ENCODE measurements at places on chromosomes 2 and 18. TPM values are rescaled to one million over a fixed set of nuclear protein-coding genes. Genes with fewer than 3 reads are reported as not detected.

Gene SPTBN1
- 177 TPM for total RNA-seq

Gene SKA1
- 0.31 TPM for total RNA-seq

Gene GPATCH11
- total RNA-seq, result 15.3 TPM

Gene ANKRD30BL
- not detected for total RNA-seq

Gene OSR1
- not detected for total RNA-seq

Gene CDCA7
- 0.73 TPM for total RNA-seq

Gene DSG1
- total RNA-seq, result not detected

Gene SLC9A2
- total RNA-seq, result not detected

Gene AKAIN1
- total RNA-seq, result not detected

Gene PAX8
- 0.82 TPM for total RNA-seq

Gene GRHL1
- 0.47 TPM for total RNA-seq

GRCh38 chr2:54254180-54254579, 1.8 kb downstream of the TSPYL6 start:
- H3K4me1 ChIP-seq, result no peaks in the 10 kb centered on the region
- peaks cover 13% of the 10 kb centered on the region for H3K36me3 ChIP-seq
- H3K27ac ChIP-seq, result peak overlapping the region; percentile 54
- no peak for DNase-seq

GRCh38 chr2:19425419-19425818, 67.0 kb upstream of the OSR1 start:
- no peak for DNase-seq
- peaks cover 32% of the 10 kb centered on the region for H3K27me3 ChIP-seq
- no peak overlapping the region for H3K4me3 ChIP-seq
- no peaks in the 10 kb centered on the region for H3K36me3 ChIP-seq
- H3K4me1 ChIP-seq, result no peaks in the 10 kb centered on the region

GRCh38 chr2:12928775-12929401, 212.2 kb downstream of the TRIB2 start:
- H3K27me3 ChIP-seq, result peaks cover 7% of the 10 kb centered on the region
- DNase-seq, result no peak
- no peak overlapping the region for H3K4me3 ChIP-seq

- H3K27me3 ChIP-seq, result no peaks in the 10 kb centered on the region
- DNase-seq, result no peak
These were observed 300.0 kb upstream of the PIK3C3 start for GRCh38 chr18:41655074-41655473.

GRCh38 chr2:140600116-140600515, 1530.7 kb downstream of the LRP1B start:
- H3K36me3 ChIP-seq, result no peaks in the 10 kb centered on the region
- no peak overlapping the region for H3K4me3 ChIP-seq
- no peaks in the 10 kb centered on the region for H3K4me1 ChIP-seq
- DNase-seq, result no peak
- no peaks in the 10 kb centered on the region for H3K27me3 ChIP-seq

- no peak for DNase-seq
- no peaks in the 10 kb centered on the region for H3K4me1 ChIP-seq
- no peak overlapping the region for H3K27ac ChIP-seq
- H3K36me3 ChIP-seq, result no peaks in the 10 kb centered on the region
These were observed 276.2 kb upstream of the TANK start for GRCh38 chr2:160884056-160884455.

GRCh38 chr2:80126596-80127189, 177.9 kb downstream of the LRRTM1 start:
- H3K27ac ChIP-seq, result no peak overlapping the region
- H3K4me3 ChIP-seq, result no peak overlapping the region
- H3K27me3 ChIP-seq, result no peaks in the 10 kb centered on the region
- no peak for DNase-seq

GRCh38 chr2:227462462-227462951, 9.4 kb upstream of the AGFG1 start:
- no peak for DNase-seq
- no peak overlapping the region for H3K27ac ChIP-seq
- H3K4me3 ChIP-seq, result peak overlapping the region; percentile 12
- no peaks in the 10 kb centered on the region for H3K36me3 ChIP-seq
- H3K27me3 ChIP-seq, result no peaks in the 10 kb centered on the region

DNA sequence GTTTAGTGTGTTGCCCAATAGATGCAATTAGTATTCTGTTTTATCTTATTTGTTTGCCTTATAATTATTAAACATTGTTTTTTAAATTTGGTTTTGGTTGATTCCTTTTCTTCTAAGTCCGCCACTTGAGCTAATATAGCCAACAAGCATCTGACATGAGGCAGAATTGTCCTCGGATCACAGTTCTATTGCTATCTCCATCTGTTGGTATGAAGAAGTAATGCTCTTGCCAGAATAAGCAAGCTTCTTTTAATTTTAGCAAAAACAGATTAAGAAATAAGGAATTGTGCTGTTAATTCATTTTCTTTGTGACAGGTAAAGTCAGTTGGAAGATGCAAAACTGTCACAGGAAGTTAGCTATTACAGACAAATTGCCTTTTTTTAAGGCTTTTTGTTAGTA, 54.3 kb downstream of the R3HDM1 start:
- H3K36me3 ChIP-seq, result no peaks in the 10 kb centered on the region
- no peak overlapping the region for H3K4me3 ChIP-seq
- H3K4me1 ChIP-seq, result peaks cover 41% of the 10 kb centered on the region
- no peak overlapping the region for H3K27ac ChIP-seq
- no peak for DNase-seq
- no peaks in the 10 kb centered on the region for H3K27me3 ChIP-seq

GRCh38 chr2:235485362-235485761, 8.5 kb upstream of the AGAP1 start:
- H3K27me3 ChIP-seq, result peaks cover 9% of the 10 kb centered on the region
- no peak overlapping the region for H3K27ac ChIP-seq
- no peak for DNase-seq
- no peaks in the 10 kb centered on the region for H3K36me3 ChIP-seq

DNA sequence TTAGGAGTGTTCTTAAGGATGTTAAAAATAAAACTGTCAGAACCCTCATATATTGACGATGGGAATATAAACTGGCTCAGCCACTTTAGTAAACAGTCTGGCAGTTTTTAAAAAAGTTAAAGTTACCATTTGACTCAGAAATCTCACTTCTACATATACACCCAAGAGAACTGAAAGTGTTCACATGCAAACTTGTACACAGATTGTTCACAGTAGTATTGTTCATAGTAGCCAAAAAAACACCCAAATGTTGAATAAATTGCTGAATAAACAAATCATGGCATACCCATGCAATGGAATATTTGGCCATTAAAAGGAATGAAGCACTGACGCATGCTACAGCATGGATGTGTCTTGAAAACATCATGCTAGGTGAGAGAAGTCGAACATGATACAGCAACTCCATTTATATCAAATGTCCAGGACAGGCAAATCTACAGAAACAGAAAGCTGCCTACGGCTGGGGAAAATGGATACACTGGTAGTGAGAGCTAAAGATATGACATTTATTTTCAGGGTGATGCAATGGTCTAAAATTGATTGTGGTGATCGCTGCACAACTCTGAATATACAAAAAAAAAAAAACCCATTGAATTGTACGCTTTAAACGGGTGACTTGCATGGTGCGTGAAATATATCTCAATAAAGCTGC, 10.1 kb downstream of the RPL31 start:
- no peak overlapping the region for H3K27ac ChIP-seq
- no peak overlapping the region for H3K4me3 ChIP-seq
- DNase-seq, result no peak
- H3K36me3 ChIP-seq, result peaks cover 5% of the 10 kb centered on the region
- H3K4me1 ChIP-seq, result peaks cover 22% of the 10 kb centered on the region

DNA sequence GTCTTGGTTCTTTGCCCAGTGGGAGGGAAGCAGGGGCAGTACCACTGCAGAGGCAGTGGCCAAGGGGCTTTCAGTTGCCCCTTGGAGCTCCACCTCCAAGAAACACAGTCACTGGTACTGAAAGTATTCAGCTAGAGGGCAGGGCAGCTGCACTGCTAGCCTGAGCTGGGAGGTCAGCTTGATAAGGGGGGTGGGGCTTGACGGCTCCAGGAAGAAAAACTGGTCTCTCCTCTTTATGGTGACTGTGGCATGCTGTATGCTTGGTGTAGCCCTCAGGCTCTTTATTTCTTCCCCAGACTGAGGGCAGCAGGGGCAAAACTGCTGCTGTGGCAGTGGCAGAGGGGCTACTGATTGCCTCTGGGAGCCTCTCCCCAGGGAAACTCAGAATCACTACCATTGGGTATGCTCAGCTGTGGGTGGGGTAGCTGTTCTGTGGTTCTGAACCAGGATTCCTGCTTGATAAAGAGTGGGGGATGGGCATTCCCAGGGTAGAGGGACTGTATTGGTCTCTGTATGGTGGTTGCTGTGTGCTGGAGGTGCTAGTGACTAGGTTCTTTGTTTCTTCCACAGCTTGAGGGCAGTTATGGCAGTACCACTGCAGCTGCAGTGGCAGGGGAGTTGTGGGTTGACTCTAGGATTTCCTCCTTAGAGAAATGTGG, 134.6 kb upstream of the SCN7A start:
- no peak overlapping the region for H3K27ac ChIP-seq
- H3K4me1 ChIP-seq, result no peaks in the 10 kb centered on the region
- DNase-seq, result no peak

DNA sequence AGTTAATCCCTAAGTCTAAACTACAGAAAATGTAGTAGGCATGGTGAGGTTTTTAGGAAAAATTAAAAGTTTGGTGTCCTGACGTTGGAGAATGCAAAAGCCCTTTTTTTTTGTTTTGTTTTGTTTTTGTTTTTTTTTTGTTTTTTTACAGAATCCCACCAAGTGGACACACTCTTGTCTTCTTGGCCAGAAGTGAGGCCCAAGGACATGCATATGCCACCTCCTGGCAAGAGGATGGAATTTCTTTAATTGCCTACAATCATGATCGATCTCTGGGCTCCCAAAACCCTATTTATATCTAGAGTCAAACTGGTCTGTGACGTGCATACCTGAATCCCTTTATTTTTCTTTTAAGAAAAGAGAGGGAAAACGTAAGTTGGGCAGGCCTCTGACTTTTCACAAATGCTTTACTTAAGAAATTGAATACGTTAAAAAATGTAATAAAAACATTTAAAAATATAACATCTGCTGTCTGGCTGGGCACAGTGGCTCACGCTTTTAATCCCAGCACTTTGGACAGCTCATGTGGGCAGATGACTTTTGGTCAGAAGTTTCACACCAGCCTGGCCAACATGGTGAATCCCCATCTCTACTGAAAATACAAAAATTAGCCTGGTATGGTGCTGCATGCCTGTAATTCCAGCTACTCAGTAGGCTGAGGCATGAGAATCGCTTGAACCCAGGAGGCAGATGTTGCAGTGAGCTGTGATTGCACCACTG, 502.7 kb downstream of the CBLN2 start:
- no peak overlapping the region for H3K4me3 ChIP-seq
- DNase-seq, result no peak
- H3K27ac ChIP-seq, result no peak overlapping the region
- H3K4me1 ChIP-seq, result no peaks in the 10 kb centered on the region
- no peaks in the 10 kb centered on the region for H3K27me3 ChIP-seq
- H3K36me3 ChIP-seq, result no peaks in the 10 kb centered on the region

DNA sequence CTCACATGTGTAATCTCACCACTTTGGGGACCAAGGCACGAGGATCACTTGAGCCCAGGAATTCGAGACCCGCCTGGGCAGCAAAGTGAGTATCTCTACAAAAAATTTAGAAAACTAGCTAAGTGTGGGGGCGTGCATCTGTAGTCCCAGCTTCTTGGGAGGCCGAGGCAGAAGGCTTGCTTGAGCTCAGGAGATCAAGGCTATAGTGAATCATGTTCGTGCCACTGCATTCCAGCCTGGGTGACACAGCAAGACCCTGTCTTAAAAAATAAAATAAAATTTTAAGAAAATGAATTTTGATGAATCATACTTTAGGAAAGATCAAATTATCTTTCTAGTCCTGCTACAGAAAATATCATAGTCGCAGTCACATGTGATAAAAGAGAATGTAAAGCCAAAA, 46.9 kb downstream of the CABYR start:
- H3K4me3 ChIP-seq, result no peak overlapping the region
- no peak for DNase-seq
- H3K4me1 ChIP-seq, result peaks cover 9% of the 10 kb centered on the region

- H3K36me3 ChIP-seq, result no peaks in the 10 kb centered on the region
- no peaks in the 10 kb centered on the region for H3K4me1 ChIP-seq
- H3K4me3 ChIP-seq, result no peak overlapping the region
- no peak for DNase-seq
These were observed 567.2 kb downstream of the SATB2 start for GRCh38 chr2:198890490-198890889.

GRCh38 chr2:111910609-111911277, 12.3 kb downstream of the MERTK start:
- no peaks in the 10 kb centered on the region for H3K27me3 ChIP-seq
- no peak overlapping the region for H3K27ac ChIP-seq

- H3K4me3 ChIP-seq, result no peak overlapping the region
- DNase-seq, result no peak
- no peak overlapping the region for H3K27ac ChIP-seq
These were observed 128.6 kb downstream of the MSH2 start for GRCh38 chr2:47531378-47532042.

GRCh38 chr18:26453386-26453901, 94.9 kb downstream of the KCTD1 start:
- H3K4me3 ChIP-seq, result no peak overlapping the region
- H3K27ac ChIP-seq, result no peak overlapping the region
- no peaks in the 10 kb centered on the region for H3K4me1 ChIP-seq
- no peak for DNase-seq

GRCh38 chr2:140178234-140178633, 1398.0 kb upstream of the NXPH2 start:
- H3K4me1 ChIP-seq, result no peaks in the 10 kb centered on the region
- no peaks in the 10 kb centered on the region for H3K36me3 ChIP-seq
- H3K27ac ChIP-seq, result no peak overlapping the region
- no peaks in the 10 kb centered on the region for H3K27me3 ChIP-seq

- peaks cover 35% of the 10 kb centered on the region for H3K36me3 ChIP-seq
- H3K4me3 ChIP-seq, result no peak overlapping the region
- no peaks in the 10 kb centered on the region for H3K27me3 ChIP-seq
These were observed 177.8 kb downstream of the BCL2 start for GRCh38 chr18:63141778-63142176.

Measured in naive thymus-derived CD8-positive, alpha-beta T cell (primary cell).